ENCODE measurements at places on chromosomes 2 and 18.

DNA sequence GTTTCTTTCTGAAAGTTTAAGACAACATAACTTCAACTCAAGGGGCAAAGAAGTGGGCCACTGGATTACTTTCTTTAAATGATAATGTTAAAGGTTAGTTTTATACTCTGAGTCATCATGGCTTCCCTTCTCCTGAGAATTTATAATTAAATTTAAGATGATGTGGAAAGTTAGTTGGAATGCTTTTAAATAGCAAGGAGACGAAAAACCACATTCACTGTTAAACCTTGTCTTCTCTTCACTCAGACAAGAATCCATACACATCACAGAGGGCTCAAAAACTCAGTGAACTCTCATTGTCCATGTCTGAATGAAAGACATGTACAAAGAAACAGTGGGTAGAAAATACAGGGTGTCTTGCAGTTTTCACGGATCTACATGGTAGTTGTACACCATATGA lies 65.6 kb downstream of the COL5A2 start:
- DNase-seq = no peak

GRCh38 chr2:205612636-205613035 lies 69.7 kb upstream of the NRP2 start:
- no peak for DNase-seq

- DNase-seq = no peak
These were observed 217.4 kb downstream of the CDCA7 start for GRCh38 chr2:173571887-173572680.

DNA sequence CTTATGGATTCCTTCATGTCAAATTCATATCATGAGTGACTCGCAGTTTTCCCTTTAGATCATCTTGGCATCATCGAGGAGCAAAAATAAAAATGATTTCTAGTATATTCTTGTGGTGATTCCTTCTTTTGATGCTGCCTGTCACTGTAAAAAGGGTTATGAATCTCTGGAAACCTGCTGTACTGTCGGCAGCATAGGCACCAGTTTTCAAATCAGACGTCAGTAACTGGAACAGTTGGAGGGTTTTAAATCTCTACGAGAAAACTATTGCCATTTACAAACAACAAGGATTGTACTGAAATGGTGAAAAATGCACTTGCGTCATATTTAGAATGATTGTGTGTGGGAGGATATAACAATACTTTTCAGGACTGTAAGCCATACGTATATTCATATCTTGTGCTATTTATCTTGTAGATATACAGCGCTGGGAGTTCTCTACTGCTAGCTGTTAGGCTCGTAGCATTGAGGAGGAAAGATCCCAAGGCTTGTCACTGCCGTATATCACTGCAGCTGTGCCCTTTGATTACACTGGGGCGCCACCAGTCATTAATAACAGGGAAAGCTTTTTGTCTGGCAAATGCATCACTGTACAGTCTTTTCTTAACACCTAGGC lies 320.7 kb downstream of the MTX2 start:
- no peak for DNase-seq

DNA sequence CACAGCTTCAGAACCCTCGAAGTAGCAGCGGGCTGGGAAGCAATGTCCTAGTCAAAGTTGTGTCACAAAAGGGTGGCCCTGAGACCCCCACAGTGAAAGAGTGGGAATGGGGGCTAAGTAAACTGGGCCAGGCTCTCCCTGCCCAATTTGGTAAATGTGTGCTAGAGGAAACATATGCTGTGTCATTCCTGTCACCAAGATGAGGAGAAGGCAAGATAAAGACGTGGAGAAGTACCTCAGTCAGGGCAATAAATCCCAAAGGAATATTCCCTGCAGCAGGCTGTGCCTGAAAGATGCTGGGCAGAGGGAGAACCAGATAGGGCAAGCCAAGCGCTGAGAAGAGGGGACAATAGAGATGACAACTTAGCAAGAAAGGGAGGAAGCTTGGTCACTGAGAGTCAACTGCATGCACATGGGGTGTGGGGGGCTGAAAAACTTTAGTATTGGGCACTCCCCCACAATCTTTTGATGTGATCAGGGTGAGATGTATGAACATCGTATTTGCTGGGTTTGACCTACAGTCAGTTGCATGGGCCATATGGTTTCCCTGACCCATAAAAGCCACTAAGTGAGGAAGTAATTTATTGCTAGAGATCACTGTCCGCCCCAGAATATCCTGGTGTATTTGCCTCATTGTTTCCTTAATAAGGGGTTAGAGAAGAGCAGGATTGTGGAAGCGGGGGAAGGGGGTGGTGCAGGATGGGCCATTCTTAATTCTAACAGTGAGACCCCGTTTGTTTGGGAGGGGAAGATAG lies 49.9 kb upstream of the CXCR4 start:
- DNase-seq = no peak

DNA sequence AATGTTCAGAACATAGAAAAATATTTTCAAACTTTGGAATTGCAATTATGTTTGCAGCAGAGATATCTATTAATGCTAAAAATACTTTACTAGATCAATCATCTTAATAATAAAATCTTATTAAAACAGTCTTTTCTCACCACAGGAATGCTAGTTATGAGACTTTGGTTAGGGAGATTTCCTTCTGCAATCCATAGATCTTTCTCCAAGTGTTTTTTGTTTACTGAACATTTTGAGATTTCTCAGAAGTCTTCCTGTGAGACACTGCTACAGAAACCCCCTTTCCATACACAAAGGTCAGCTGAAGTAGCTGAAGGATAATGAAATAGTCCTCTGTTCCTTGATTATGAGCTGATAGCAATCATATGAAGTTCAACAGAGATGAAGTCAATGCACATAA lies 59.4 kb upstream of the RAPH1 start:
- no peak for DNase-seq

DNA sequence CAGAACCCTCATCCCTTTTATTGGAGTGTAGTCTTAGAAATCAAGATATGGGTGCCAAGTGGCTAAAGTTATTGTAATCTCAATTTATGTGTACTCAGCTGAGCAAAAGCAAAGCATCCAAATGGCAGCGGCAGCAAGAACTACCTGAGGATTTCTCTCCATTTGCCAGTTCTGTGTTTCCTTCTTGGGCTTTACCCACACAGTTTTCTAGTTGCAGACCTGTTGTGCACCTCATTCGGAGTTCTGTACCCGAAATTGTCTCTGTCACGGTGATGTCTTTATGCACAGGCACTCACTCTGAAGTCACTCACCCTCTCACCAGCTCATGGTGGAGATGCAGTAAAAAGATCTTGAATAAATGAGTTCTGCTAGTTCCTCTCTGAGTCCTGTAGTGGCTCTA lies 43.6 kb downstream of the INPP4A start:
- no peak for DNase-seq

GRCh38 chr2:21142149-21142548 lies 18.4 kb downstream of the TDRD15 start:
- DNase-seq = no peak

GRCh38 chr2:109662889-109663288 lies 48.7 kb downstream of the SOWAHC start:
- DNase-seq = no peak

DNA sequence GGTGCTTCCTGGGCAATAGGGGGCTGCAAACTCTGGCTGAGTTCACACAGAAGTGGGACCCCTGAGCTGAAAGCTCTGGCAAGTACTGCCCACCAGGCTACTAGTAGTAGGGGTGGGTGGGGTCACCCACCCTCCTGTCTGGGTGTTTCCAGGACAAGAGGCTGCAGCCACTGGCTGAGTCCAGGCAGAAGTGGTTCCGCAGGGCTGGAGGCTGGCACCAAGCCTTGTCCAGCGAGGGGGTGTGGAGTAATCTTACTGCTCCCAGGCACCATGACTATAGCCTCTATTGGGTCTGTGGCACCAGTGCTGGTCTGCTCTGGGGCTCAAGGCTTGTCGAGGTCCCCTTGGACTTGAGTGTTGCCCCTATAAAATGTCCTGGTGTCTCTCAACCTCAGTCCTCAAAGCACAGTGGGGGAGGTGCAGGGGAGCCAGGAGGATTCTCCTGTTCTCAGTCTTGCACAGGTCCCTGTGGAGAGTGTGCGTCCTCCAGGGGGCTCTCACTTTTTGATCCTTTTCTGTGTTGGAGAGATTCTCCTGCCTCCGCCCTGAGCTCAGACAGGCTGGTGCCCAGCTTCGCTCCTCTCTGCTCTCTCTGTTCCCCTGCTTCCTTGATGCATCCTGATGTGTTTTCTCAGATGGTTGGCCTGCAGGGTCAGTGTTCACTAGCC lies 48.1 kb downstream of the NUP35 start:
- no peak for DNase-seq

DNA sequence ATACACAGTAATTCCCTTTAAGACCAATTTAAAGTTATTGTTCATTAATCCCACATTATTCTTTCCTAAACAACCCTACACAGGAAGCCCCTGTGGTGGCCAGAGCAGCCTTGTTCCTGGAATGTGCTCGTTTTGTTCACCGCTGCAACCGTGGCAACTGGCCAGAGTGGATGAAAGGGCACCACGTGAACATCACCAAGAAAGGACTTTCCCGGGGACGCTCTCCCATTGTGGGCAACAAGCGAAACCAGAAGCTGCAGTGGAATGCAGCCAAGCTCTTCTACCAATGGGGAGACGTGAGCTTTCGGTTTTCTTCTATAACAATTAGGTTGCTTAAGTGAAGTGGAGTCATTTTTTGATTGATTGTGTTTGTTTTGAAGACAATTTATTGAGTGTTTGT lies 101.0 kb downstream of the UNC80 start:
- peak; percentile 21 for DNase-seq

DNA sequence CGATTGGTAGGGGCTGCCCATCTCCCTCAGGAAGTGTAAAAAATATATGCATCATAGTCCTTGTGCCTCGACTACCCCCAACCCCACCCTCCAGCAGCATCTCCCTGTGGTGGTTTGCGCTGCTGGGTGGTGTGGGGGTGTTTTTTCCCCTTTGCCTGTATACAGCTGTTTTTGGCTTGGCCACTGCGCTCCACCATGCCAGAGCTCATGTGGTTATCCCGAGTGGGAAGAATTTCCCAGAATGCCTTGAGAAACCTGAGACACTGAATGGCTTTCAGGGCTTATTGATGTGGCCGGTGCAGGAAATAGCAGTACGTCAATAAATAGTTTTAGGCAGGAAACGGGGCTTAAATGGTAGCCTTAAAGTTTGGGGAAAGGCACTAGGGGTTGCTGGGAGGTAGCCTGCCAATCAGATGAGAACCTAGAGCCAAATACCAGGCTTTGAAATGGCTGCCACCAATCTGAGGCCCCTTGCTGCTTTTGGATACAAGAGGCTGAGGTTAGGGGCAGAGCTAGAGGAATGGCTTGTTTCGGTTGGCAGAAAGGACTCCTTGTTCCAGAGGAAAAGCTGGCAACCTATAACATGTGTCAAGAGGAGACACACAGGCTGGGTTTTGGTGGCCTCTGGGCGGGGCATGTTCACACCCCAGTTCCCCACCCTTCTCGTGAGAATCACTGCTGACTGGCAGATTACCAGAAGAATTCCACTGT lies 144.1 kb downstream of the SMAD7 start:
- DNase-seq = peak; percentile 87

DNA sequence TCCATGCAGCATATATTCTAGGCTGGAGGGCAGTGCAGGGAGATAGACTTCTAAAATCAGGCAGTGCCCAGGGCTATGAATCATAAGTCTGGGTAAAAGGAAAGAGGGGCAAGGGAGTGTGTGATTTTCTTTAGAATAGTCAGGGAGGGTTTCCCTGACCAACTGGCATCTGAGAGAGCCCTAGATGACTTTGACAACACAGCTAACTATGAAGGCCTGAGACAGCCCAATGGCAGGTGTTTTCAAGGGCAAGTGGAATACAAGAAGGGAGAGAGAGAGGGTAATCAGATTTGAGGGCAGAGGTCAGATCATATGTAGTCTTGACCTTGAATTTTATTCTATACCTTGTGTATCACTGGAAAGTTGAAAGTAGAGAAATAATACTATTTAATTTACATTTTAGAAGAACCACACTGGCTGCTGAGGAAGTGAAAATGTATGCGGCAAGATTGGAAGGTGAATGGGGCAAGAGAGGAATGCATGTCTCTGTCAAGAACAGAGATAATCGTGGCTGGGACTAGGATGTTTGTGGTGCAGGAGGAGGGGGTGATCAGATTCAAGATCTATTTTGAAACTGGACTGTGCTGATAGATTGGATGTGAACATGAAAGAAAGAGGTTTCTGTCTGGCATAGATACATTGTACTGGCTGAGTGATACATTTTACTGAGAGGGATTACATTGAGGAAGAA lies 1.9 kb upstream of the ITGB6 start:
- no peak for DNase-seq

- no peak for DNase-seq
These were observed 152.8 kb upstream of the ZNF519 start for GRCh38 chr18:14285053-14285452.

GRCh38 chr2:67312871-67313270 lies 84.3 kb upstream of the ETAA1 start:
- no peak for DNase-seq

- DNase-seq = no peak
These were observed 5.7 kb downstream of the ITGB6 start for GRCh38 chr2:160194351-160194750.

DNA sequence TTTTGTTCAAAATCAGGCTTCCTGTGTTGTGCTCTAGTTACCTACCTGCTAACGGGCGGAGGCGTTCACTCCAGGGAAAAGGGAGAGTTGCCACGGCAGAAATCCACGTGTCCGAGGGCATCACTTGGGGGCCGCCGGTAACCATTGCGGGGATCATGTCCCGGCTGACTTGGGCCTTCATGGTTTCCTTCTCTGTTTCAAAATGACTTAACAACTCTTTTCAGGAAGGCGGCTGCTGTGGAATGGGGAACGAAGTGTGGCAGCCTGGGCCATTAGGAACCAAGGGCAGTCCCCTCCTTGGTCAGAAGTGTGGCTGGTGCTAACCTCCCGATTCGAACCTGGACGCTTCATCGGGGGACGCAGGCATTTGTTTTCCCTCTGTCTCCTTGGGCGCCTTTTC lies 56.8 kb downstream of the INPP5D start:
- DNase-seq = peak; percentile 83

DNA sequence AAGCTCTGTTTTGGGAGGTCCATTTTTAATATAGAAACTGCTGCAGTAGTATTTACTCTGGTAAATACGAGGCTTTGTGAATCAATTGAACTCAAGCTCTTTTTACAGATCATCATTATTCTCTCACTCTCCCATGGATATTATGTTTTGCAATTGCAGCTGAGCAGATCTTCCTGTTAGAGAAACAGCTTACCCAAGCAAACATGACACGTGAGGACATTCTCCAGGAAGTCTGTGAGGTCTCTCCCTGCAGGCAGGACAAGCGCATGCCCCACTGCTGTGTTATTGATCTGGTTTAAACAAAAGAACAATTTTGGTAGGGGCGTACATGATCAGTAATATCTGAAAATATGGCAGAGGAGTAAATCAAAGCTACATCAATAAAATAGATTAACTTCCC lies 72.1 kb downstream of the COL6A3 start:
- DNase-seq = no peak

- DNase-seq = no peak
These were observed 318.1 kb downstream of the NBAS start for GRCh38 chr2:15242936-15243461.

- DNase-seq = peak; percentile 52
These were observed 229.0 kb downstream of the DYSF start for GRCh38 chr2:71682341-71682740.
